ENCODE measurements at places on chromosomes 1 and 21. TPM values are rescaled to one million over a fixed set of nuclear protein-coding genes. Genes with fewer than 3 reads are reported as not detected.

DNA sequence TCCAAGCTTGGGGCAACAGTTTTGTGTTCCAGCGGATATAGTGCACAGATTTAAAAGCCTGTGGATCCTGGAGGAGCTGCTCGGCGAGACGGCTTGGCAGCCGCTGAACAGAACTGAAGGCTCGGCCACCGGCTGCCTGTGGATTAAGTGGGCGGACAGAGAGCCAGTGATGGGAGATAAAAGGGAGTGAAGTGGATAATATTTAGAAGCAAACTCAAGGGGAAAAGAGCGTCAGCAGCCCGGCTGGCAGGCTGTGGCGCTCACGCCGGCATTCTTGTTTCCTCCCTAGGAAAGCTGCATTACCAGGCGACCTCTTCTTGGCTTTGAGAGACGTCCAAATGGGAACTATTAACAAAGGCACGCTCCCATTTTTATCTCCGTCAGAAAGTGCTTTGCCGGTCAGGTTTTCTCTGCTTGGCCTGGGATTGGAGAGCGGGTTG is 10.4 kb downstream of the TRABD2B start:
- H3K4me1 ChIP-seq: no peaks in the 10 kb centered on the region
- H3K36me3 ChIP-seq: no peaks in the 10 kb centered on the region
- H3K27me3 ChIP-seq: peaks cover 15% of the 10 kb centered on the region

- DNase-seq: no peak
- H3K27me3 ChIP-seq: no peaks in the 10 kb centered on the region
- H3K4me3 ChIP-seq: peak overlapping the region; percentile 1
- H3K4me1 ChIP-seq: peaks cover 70% of the 10 kb centered on the region
Measured at GRCh38 chr1:27436204-27437159, 44.1 kb downstream of the GPR3 start.

Gene ASCL5
- 0.29 TPM for total RNA-seq

- H3K36me3 ChIP-seq: no peaks in the 10 kb centered on the region
- DNase-seq: no peak
- H3K4me3 ChIP-seq: no peak overlapping the region
- no peaks in the 10 kb centered on the region for H3K4me1 ChIP-seq
- H3K27ac ChIP-seq: no peak overlapping the region
- no peaks in the 10 kb centered on the region for H3K27me3 ChIP-seq
Measured at GRCh38 chr1:82848043-82848442, 1047.3 kb downstream of the ADGRL2 start.

GRCh38 chr1:8847990-8848389 is 30.5 kb downstream of the ENO1 start:
- peaks cover 11% of the 10 kb centered on the region for H3K4me1 ChIP-seq
- H3K4me3 ChIP-seq: no peak overlapping the region
- DNase-seq: no peak

- H3K36me3 ChIP-seq: no peaks in the 10 kb centered on the region
- H3K27ac ChIP-seq: no peak overlapping the region
- DNase-seq: no peak
- H3K27me3 ChIP-seq: no peaks in the 10 kb centered on the region
- no peaks in the 10 kb centered on the region for H3K4me1 ChIP-seq
Measured at GRCh38 chr1:231500666-231501065, 27.8 kb upstream of the TSNAX start.

- DNase-seq: peak; percentile 67
- peak overlapping the region; percentile 88 for H3K4me3 ChIP-seq
- H3K36me3 ChIP-seq: no peaks in the 10 kb centered on the region
- H3K27ac ChIP-seq: peak overlapping the region; percentile 93
- H3K4me1 ChIP-seq: peaks cover 25% of the 10 kb centered on the region
- no peaks in the 10 kb centered on the region for H3K27me3 ChIP-seq
Measured at GRCh38 chr1:94418664-94419655, 771 bp downstream of the ABCD3 start.

Data from upper lobe of right lung (tissue), 1 donor.